ENCODE measurements at places on chromosomes 12 and 14.

GRCh38 chr12:39205969-39206368, 237.0 kb downstream of the KIF21A start:
- H3K27me3 ChIP-seq: no peaks in the 10 kb centered on the region

DNA sequence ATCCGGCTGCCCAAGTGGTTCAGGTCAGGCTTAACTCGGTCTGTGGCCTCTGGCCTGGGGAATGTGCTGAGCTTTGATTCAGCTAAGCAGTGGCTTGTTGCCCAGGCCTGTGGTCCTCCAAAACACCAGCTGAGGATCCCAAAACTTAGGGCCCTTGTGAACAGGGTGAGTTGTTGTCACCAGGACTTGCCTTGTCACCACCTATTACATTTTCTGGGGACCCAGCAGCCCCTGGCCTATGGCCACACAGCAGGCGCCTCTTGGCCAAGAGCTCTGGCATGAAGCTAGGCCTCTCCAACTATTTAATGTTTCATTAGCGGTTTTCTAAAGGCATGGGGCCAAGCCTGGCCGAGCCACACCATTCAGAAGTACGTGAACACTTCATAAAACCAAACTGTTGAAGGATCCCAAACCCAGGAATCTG, 343.7 kb downstream of the CACNA1C start:
- no peaks in the 10 kb centered on the region for H3K27me3 ChIP-seq
- no peak overlapping the region for H3K27ac ChIP-seq
- DNase-seq: no peak
- H3K36me3 ChIP-seq: no peaks in the 10 kb centered on the region

DNA sequence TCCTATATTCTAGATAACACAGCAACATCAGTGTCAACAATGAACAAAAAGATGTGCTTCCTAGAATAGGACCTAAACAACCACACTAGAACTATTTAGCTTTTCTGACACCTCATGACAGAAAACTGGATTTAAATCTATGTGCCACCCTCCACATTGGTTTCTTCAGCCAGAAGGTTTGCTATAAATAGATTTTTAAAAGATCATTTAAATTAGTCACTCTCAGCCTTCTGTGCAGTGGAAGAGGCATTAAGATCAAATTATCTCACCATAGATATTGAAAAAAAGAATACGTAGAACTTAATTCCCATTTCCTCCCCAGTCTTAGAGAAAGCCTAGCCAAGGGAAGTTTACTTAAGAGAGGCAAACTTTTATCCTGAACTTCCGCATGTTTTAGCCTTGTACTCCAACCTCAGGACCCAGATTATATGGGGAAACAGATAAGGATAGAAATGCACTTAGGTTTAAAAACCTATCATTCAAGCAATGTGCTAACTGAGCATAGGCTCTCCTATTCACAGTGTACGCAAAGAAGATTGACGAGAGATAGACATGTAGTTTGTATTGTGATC, 59.6 kb downstream of the NELL2 start:
- no peaks in the 10 kb centered on the region for H3K27me3 ChIP-seq
- H3K4me3 ChIP-seq: no peak overlapping the region
- DNase-seq: no peak
- H3K36me3 ChIP-seq: no peaks in the 10 kb centered on the region

GRCh38 chr14:80629606-80630005, 311.9 kb downstream of the CEP128 start:
- no peak for DNase-seq
- no peak overlapping the region for H3K27ac ChIP-seq
- H3K4me3 ChIP-seq: no peak overlapping the region
- H3K36me3 ChIP-seq: no peaks in the 10 kb centered on the region
- no peaks in the 10 kb centered on the region for H3K27me3 ChIP-seq

DNA sequence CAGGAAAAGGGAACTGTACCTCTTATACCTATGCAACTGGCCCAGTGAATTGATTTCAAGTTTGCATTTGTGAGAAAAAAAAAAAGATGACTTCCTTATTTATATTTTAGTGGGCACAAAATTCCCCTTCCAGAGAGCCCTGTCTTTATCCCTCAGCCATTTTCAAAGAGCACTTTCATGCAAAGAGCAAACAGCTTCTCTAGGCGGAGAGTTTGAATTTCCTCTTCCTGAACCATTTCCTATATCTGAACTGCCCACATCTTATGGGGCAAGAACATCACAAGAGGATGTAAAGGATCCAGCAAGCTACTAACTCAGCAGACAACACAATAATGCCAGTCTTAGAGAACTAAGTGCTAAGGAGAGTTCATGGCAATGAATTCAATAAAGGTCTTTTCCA, 22.3 kb upstream of the PLXNC1 start:
- peaks cover 3% of the 10 kb centered on the region for H3K4me1 ChIP-seq
- H3K27me3 ChIP-seq: peaks cover 73% of the 10 kb centered on the region
- DNase-seq: no peak
- no peak overlapping the region for H3K27ac ChIP-seq

DNA sequence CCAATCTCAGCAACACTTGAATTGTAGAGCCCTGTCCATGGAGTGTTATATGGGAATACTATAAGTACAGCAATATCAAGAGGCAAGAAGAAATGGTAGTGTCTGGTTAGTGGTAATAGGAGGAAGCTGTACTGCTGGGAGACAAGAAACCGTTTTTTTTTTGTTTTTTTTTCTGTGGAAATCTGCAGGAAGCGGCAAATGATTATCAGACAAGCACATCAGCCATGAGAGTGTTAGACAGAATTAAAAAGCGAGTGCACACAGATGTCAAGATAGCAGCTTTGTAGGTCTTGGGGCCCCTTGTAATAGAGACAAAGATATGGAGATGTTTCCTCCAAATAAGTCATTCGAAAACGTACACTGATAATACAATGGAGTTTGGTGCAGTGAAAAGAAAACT, 6.7 kb downstream of the TESPA1 start:
- no peaks in the 10 kb centered on the region for H3K36me3 ChIP-seq
- DNase-seq: no peak
- peaks cover 18% of the 10 kb centered on the region for H3K27me3 ChIP-seq
- no peak overlapping the region for H3K27ac ChIP-seq

DNA sequence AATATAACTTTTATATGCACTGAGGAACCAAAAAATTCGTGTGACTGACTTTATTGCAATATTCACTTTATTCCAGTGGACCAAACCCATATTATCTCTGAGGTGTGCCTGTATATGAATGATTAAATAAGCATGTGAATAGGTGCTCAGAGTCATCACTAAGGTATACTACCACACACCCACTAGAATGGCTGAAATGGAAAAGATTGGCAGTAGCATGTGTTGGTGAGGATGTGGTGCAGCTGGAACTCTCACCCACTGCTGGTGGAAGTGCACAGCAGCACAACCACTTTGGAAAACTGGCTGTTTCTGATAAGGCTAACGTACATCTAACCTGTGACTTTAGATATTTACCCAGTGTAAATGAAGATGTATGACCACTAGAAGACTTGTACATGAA, 36.8 kb downstream of the GOLGA5 start:
- H3K4me3 ChIP-seq: no peak overlapping the region
- no peak overlapping the region for H3K27ac ChIP-seq
- DNase-seq: no peak
- H3K27me3 ChIP-seq: no peaks in the 10 kb centered on the region
- H3K4me1 ChIP-seq: peaks cover 3% of the 10 kb centered on the region
- peaks cover 51% of the 10 kb centered on the region for H3K36me3 ChIP-seq

GRCh38 chr14:19878029-19878642, 3.2 kb downstream of the OR4K2 start:
- DNase-seq: no peak
- no peaks in the 10 kb centered on the region for H3K36me3 ChIP-seq
- H3K27me3 ChIP-seq: no peaks in the 10 kb centered on the region
- H3K4me1 ChIP-seq: no peaks in the 10 kb centered on the region
- no peak overlapping the region for H3K27ac ChIP-seq
- no peak overlapping the region for H3K4me3 ChIP-seq

- DNase-seq: no peak
- no peak overlapping the region for H3K4me3 ChIP-seq
- H3K4me1 ChIP-seq: peaks cover 10% of the 10 kb centered on the region
- H3K27ac ChIP-seq: no peak overlapping the region
- H3K36me3 ChIP-seq: no peaks in the 10 kb centered on the region
- no peaks in the 10 kb centered on the region for H3K27me3 ChIP-seq
Measured at GRCh38 chr14:53491256-53491883, 338.2 kb upstream of the DDHD1 start.

GRCh38 chr12:45687081-45688015, 42.2 kb upstream of the ARID2 start:
- no peak overlapping the region for H3K27ac ChIP-seq
- peaks cover 6% of the 10 kb centered on the region for H3K4me1 ChIP-seq
- no peaks in the 10 kb centered on the region for H3K36me3 ChIP-seq
- no peak for DNase-seq
- peaks cover 4% of the 10 kb centered on the region for H3K27me3 ChIP-seq

DNA sequence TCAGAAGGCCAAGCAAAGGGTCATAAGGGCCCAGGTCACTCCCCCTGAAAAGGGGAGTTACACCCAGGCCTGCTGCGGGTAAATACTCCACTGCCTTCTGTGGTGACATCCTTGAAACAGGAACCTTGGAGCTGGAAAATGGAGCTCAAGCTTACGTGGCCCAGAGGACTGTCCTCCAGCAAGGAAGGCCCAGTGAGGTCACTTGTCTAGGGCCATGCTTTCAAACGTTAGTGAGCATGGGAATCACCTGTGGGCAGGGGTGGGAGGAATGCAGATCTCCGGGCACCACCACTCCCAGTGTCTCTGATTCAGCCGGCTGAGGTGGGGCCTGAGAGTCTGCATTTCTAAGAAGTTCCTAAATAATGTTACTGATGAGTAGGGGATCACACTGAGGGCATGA, 140.5 kb upstream of the CCND2 start:
- H3K36me3 ChIP-seq: no peaks in the 10 kb centered on the region
- H3K4me1 ChIP-seq: peaks cover 38% of the 10 kb centered on the region
- no peak for DNase-seq
- no peaks in the 10 kb centered on the region for H3K27me3 ChIP-seq
- H3K4me3 ChIP-seq: no peak overlapping the region
- no peak overlapping the region for H3K27ac ChIP-seq

DNA sequence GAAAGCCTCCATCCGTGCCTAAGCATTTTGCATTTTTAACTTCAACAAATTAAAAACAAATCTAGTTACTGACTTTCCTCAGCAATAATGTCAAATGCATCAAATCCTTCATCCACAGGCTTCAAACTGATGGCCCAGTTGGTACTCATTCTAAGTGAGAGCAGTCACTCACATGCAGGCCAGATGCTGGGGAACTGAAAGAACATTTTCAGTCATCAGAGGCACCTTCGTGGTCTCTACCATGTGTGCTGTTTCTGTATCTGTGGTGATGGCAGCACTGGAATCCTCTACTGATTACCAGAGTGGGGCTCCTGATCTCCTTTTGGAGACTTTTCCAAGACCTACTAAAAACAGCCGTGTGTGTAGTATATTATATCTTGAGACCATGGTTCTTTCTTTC, 145.2 kb downstream of the PRIMA1 start:
- no peak overlapping the region for H3K4me3 ChIP-seq
- no peak overlapping the region for H3K27ac ChIP-seq
- no peak for DNase-seq

DNA sequence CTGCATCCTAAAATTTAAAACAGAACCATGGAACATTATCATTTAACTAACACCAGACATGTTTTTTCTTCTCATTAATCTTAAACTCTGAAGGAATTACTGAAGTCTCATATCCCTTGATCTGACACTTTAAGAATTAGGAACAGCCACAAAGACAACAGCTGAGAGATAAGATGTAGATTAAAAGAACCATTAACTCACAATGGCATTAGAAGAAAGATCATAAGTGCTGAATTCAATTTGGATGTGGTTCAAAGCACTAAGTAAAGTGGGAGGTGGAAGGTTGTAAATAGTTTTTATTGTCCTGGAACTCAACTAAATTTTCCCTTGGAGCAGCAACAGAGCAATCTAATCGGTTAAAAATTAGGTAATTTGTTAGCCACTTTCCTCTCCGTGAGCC, 199.0 kb upstream of the ATP2B1 start:
- no peaks in the 10 kb centered on the region for H3K27me3 ChIP-seq
- no peak overlapping the region for H3K4me3 ChIP-seq
- H3K4me1 ChIP-seq: no peaks in the 10 kb centered on the region
- DNase-seq: no peak
- H3K36me3 ChIP-seq: peaks cover 19% of the 10 kb centered on the region

GRCh38 chr14:104576232-104576969, 3.2 kb upstream of the C14orf180 start:
- no peaks in the 10 kb centered on the region for H3K27me3 ChIP-seq
- peak overlapping the region; percentile 39 for H3K27ac ChIP-seq
- peaks cover 51% of the 10 kb centered on the region for H3K4me1 ChIP-seq
- DNase-seq: no peak

Data from mesothelial cell of epicardium (in vitro differentiated cells).